ENCODE measurements at places on chromosomes 6 and 20.

GRCh38 chr6:130872250-130873095 is 45.3 kb downstream of the SMLR1 start:
- DNase-seq: peak; percentile 26

GRCh38 chr6:1705183-1705582 is 95.5 kb downstream of the FOXC1 start:
- DNase-seq: no peak

DNA sequence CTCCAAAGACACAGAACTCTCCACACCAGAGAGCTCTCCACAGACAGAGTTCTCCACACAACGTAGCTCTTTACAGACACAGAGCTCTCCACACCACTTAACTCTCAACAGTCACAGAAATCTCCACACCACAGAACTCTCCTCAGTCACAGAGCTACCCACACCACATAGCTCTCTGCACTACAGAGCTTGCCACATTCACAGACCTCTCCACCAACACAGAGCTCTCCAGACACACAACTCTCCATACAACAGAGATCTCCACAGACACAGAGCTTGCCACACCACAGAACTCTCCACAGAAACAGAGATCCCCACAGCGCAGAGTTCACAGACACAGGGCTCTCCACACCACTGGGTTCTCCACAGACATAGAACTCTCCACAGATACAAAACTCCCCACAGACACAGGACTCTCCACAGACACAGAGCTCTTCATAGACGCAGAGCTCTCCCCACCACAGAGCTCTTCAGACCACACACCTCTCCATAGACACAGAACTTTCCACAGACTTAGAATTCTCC is 52.5 kb downstream of the ERMARD start:
- no peak for DNase-seq

- no peak for DNase-seq
These were observed 266.9 kb downstream of the UST start for GRCh38 chr6:149013586-149014344.

- no peak for DNase-seq
These were observed 829.4 kb downstream of the EPHA7 start for GRCh38 chr6:92589996-92590395.

GRCh38 chr6:11767458-11767857 is 11.1 kb downstream of the ADTRP start:
- DNase-seq: no peak

DNA sequence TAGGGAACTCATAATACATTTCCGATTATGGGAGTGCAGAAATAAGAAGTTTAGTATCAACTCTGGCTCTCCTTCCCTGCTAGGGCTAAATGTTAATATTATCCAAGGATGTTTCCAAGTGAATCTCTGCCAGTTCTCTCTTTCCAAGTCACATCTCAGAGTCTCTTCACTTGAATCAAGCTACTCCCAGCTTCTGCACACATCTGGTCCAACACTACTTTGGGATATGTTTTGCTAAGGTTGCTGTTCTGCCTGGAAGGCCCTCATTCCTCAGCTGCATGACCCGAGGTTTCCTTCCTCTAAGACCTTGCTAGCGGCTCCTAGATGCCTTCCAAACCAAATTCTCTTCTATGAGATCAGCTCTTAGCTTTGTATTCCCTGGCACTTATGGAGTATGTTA is 331.8 kb downstream of the GJA1 start:
- no peak for DNase-seq

DNA sequence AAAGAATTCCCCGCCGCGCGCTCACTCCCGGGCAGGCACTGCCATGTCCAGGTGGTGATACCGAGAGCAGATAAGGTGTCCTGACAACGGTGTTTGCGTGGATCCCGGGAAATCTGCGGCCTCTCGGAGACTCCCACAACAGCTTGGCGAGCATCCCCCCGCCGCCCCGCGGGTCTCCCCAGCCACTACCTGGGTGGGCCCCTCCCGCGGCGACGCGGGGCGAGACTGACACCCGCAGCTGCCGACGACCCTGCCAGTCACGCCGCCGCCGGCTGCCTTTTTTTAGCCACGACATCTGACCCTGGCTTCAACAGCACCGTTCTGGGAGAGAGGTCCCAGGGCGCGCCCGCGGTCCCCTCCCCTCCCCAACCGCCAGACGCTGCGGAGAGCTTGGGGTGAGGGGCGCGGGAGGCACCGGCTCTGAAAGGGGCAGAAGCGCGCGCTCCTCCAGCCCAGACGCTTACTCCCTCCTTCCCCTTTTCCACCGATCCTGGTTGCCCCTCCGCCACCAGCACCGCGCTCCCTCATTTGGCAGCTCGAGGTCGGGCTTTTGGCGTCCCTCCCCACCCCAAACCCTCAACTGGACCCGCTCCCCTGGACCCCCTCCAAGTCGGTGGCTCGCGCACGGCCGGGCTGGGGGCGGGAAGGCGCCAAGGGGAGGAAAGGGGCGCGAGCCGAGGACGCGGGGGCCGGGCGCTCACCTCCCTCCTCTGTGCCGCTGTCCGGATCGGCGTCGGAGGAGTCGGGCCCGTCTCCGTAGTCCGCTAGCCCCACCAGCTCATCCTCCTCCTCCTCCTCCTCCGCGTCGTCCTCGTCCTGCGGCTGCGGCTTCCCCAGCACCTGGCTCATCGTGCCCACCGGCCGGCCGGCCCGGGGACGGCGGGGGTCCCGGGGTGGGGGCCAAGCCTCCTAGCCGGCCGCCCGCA is 665 bp downstream of the RRAGD start:
- DNase-seq: peak; percentile 11

- no peak for DNase-seq
These were observed 177.2 kb downstream of the TSHZ2 start for GRCh38 chr20:53149148-53149889.

GRCh38 chr6:135025775-135026174 is 28.8 kb downstream of the HBS1L start:
- no peak for DNase-seq

DNA sequence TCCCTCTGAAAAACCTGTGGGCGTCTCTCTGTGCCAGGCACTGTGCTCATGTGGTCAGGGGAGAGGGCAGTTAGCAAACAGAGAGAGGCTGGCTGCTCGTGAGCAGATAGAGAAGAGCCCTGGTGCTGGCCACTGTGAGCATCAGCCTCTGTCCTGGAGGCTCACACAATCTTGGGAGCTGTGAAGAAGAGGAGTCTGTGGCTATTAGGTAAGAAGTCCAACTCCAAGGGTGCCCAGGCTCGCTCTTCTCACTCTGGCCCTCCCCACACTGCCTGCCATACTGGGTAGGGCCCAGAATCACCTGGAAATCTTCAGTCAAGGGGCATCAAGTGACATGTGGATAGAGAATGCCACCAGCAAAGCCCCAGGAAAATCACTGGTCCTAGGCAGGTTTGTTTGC is 14.1 kb downstream of the SCML4 start:
- DNase-seq: no peak

GRCh38 chr6:42963855-42964605 is 3.5 kb downstream of the GNMT start:
- DNase-seq: peak; percentile 37

- no peak for DNase-seq
These were observed 89.0 kb downstream of the SLX4IP start for GRCh38 chr20:10524034-10524476.

- peak; percentile 37 for DNase-seq
These were observed 100.5 kb downstream of the ASCC3 start for GRCh38 chr6:100780648-100781047.

DNA sequence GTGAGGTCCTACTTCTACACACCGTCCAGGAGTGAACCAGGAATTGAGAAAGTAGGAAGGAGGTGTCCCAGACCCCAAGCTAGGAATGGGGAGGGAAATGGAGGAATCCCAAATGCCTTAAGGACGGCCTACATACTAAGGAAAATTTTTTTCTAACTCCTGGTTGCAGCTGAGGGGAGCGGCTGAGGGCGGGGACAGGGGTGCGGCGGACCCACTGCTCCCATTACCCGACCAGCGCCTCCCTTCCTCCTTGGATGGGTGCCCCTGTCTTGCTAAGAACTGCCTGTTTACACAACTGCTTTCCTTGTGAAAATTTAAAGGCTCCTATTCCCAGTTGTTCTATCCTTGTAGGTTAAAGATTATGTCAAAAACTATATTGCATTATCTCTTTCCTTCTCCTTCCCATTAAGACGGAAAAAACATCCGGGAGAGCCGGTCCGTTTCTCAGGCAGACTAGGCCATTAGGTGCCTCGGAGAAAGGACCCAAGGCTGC is 699 bp upstream of the HSPA1B start:
- DNase-seq: no peak

DNA sequence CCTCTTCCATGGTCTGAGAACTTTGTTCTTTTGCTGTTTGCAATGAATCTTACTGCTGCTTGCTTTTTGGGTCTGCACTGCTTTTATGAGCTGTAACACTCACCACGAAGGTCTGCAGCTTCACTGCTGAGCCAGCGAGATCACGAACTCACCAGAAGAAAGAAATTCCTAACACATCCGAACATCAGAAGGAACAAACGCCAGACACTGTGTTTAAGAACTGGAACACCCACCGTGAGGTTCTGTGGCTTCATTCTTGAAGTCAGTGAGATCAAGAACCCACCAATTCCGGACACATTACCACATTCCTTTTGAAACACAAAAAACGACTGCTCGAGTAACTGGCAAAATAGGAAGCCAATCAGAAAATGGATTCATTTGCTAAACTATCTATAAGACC is 471.8 kb downstream of the TFAP2A start:
- no peak for DNase-seq

DNA sequence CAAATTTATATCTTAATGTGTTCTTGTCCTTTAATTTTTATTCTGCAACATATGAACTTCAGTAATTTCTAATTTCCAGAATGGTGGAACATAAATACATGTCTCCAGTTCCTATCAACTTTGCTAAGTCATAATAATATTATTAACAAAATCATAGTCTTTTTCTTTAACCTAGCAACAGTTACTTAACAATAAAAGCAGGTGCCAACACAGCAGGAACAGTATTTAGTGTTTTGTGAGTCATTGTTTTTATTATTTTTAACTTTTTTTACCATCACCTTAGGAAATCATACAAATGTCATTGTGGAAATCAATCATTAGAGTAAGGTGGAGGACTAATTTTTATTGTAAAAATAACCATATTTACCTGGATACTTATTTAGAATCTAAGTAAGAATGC is 133.5 kb downstream of the PLCB1 start:
- DNase-seq: no peak

DNA sequence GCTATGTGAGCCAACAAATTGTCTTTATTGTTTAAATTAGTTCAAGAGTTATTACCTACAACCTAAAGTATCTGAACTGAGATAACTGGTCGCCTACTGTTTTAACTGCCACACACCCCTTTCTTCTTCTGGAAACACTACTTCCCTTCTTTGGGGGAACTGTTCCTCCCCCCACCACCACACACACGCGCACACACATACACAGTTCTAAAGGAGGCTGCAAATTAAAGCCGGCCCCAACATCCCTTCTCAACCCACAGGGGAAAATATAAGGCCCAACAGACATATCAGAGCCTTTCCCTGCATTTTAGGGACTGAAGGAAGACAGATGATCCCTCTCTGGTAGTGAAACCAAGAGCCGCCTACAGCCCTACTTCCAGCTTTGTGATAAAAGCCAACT is 348.0 kb upstream of the JARID2 start:
- DNase-seq: no peak

DNA sequence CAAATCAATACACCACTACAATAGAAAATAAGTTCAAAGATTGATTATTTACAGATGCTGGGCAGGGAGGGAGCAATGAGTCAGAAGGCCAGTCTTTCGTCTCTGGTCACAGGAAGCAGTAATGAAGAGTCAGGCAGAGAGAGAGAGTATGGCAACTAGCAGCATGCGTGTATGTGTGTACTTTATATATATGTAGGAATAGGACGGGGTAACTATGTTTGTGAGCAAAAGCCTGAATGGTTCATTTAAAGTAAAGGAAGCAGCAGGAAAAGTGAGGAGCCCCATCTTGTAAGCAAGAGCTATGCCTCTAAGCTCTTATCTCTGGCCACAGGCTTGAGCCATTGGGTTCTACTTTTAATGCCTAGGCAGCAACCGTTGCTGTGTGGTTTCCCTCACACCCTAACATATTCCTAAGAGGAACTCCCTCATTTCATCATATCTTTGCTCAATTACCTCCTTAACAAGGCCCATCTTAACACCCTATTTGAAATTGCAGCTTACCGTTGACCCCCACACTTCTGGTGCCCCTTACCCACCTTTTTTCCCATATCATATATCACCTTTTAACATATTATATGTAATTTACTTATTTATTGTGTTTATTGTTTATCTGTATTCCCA is 66.6 kb downstream of the AFG1L start:
- DNase-seq: no peak

- no peak for DNase-seq
These were observed 59.7 kb upstream of the NT5E start for GRCh38 chr6:85390105-85390728.

- no peak for DNase-seq
These were observed 200.5 kb upstream of the FOXQ1 start for GRCh38 chr6:1111361-1111760.

DNA sequence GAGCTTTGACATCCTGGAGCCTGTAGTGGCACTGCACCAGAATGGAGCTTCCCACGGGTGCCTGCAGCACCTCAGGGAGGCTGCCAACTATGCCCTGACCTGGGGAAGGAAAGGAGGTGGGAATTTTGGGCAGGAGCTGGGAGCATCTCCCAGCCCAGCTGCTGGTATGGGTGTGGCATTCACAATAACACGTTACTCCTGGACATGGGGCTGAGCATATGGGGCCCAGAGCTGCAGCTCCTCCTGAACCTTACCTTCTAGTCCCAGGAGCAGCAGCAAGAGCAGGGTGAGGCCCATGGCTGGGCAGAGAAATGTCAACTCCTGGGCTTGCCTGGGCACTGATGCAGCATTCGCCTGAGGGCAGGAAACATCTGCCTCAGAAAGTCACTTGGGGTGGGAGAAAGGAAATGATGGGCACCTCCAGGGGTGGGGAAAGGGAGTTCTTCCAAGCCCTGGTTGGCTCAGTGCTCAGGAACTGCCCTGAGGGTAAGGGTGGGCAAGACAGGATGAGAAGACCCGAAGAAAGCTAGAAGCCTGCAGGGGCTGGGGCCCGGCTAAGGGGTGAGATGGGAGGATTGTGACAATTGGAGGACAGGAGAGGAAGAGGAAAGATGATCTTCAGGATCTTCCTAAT is at the start of gene TREML1:
TREML1 (minus strand) TSS at position 356 of the 634 bp plus-strand sequence; CDS start at position 297, 59 bp downstream.
- DNase-seq: peak; percentile 24

GRCh38 chr6:78909391-78909790 is 42.0 kb downstream of the IRAK1BP1 start:
- DNase-seq: no peak

DNA sequence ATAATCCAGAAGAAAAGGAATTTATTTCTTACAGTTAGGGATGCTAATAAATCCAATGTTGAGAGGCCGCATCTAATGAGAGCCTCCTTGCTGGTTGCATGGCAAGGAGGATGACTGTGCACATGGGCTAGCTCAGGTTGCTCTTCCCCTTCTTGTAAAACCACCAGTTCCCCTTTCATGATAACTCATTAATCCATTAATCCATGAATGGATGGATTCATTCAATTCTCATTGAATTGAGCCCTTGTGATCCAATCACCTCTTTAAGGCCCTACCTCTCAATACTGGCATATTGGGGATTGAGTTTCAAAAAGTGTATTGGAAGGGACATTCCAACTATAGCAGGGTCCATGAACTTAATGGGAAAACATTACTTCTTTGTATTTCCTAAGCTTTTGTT is 149.5 kb downstream of the BMP2 start:
- no peak for DNase-seq

- no peak for DNase-seq
These were observed 342.7 kb downstream of the ESR1 start for GRCh38 chr6:152150196-152150595.

GRCh38 chr6:101393251-101393828 is at the start of gene GRIK2:
Gene GRIK2, plus strand, starts transcription at chr6:101393708.
- DNase-seq: peak; percentile 46
